ENCODE measurements at places on chromosomes 5 and 9.

DNA sequence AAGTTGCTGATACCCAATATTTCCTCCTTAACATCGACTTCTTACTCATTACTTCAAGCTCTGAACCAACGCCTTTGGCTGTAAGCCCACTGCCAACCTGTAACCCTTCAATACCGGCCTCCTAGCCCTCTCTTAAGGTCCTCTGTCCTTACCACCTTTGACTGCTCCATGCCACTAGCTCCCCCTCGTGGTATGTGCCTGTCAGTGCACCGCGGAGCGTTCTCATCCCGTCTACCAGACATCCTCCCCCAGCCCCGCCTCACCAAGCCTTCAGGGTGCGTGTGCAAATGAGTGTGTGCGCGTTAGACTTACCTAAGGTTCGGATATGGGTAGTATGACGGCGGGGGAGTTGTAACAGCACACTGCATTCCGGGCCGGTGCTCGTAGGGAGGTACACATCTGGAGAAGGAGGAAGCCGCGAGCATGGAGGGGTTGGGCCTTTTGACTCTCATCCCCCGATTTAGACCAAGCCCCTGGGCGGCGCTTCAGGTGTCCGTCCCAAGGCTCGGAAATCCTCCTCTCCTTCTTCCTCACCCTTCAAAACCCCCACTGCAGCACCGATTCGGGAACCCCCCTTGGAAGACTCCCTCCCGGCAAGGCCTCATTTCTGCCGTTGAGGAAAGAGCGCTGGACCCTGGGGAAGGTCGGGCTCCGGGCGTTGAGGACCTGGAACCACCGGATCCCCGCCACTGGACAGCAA, 2.8 kb upstream of the MYORG start:
- peak; percentile 96 for DNase-seq

DNA sequence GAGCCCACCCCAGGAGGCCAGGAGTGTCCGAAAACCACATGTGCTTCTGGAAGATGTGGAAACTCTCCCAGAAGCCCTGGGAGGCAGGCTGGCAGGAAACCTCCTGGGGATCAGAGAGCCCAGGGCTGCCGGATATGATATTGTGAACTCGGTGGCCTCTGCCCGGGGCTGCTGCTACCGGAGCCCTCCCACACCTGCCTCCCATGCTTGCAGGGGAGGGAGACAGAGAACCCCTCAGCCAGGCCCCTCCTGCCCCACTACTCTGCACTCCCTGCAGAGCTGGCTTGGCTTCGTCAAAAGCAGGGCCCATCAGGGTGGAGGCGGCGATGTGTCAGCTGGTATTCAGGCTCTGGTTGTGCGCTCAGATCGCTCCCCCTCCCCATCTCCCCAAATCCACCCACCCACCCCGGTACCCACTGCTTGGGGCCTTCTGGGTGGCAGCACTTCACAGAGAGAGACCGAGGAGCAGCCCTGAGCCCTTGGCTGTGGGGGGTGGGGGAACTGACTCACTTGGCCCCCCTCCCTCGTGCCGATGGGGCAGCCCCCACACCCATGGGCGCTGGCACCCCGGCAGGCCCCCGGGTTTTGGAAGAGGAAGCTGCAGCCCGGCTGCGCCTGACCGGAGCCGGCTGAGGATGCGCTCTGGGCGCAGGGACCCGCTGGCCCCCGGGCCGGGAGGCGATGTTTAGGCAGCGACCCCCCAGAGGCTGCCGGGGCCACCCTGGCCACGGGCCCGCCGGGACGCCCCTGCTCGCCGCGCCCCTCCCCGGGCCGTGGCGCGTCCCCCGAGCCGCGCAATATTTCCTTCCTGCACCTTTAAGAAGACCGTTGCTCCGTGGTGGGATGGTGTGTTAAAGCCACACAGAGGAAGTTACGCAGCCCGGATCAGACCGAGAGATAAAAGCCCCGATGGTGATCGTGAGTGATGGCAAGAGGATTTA, 786 bp upstream of the NTNG2 start:
- peak; percentile 45 for DNase-seq

- DNase-seq: no peak
Measured at GRCh38 chr5:79170661-79171060, 59.1 kb downstream of the BHMT start.

DNA sequence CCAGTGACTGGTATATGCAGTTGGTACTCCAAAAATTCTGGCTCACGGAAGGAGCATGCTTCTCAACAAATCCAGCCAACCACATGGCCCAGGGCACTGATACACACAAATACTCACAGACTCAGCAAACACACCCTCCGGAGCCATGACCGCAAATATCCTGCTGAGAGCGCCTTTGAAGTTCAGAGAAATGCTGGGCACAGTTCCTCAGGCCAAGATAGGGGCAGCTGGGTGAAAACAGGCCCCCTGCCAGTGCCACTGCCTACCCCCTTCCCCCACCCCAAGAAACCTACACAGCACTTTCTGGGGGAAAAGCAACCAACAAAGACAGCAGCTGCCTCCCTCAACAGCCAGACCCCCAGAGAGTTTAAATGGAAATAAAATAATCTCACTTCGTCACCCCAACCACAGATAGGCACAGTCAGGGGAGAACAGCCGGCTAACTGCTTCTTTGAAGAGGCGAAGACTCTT, 120.0 kb downstream of the C5orf15 start:
- no peak for DNase-seq

GRCh38 chr5:159768243-159768642, 148.0 kb upstream of the ADRA1B start:
- DNase-seq: no peak

GRCh38 chr5:148268566-148268965, at the start of gene SPINK13:
SPINK13 (plus strand) TSS chr5:148268794; CDS start chr5:148270073, 1,279 bp downstream.
- DNase-seq: no peak

DNA sequence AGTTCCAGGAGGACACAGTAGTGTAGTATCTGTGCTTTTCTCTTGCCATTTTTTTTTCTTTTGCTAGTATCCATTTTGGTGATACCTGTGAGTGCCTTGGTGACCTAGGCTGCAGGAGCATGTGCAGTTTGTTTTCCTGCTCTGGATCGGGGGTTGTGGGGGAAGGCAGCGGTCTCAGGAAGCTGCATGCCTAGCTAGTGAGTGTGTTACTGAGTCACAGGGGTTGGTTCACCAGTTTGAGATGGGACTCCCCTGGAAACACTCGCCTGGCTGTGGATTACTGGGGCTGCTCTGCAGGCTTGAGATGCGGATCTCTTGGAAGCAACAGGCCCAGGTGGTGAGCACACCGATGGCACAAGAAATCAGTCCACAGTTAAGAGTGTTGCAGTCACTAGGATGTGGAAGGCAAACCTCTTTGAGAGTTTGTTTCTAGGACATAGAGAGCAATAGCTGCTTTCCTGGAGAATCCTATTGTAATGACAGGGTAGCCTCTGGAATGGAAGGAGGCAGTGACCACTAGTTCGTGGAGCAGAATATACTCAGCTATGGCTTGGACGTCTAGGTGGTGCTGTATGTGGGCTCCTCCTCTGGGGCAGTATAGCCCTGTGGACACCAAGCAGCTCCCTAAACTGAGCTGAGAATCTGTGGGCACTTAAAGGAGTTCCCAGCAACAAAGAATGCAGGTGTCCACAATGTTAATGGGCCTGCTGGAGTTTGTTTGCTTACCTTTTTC, 20.0 kb upstream of the SPATA31E1 start:
- DNase-seq: no peak

DNA sequence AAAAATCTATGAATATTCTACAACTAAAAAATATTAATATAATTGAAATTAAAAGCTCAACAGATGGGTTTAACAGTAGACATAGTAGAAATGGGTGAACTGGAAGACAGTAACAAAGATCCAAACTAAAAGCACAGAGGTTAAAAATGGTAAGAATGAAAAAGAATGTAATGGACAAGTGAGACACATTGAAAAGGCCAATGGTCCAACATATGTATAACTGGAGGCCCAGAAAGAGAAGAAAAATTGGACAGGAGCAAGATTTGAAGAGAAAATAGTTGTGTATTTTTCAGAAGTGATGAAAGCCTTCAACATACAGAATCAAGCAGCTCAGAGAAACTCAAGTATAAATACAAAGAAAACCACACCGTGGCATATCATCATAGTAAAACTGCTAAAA, 58.6 kb downstream of the PCDHGC5 start:
- no peak for DNase-seq

GRCh38 chr9:33861917-33862453, 45.0 kb downstream of the UBE2R2 start:
- DNase-seq: no peak

GRCh38 chr5:140630292-140631035, 2.5 kb downstream of the CD14 start:
- no peak for DNase-seq

DNA sequence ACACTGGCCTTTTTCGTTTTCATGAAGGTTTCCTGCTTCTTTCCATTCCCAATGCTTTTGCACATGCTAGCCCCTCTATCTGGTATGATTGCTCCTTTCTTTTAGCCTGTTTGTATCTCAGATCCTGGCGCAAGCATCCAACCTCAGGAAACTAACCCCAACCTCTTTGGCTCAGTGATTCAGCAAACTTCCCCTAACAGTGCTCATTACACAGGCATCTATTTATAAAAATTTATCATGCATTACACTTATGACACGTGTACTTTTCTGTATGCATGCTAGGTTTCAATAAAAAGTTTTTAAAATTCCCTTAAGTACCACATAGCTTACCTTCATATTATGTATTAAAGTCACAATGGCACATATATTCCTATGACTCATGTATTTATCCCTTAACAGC, 218.9 kb downstream of the EPB41L4A start:
- no peak for DNase-seq

DNA sequence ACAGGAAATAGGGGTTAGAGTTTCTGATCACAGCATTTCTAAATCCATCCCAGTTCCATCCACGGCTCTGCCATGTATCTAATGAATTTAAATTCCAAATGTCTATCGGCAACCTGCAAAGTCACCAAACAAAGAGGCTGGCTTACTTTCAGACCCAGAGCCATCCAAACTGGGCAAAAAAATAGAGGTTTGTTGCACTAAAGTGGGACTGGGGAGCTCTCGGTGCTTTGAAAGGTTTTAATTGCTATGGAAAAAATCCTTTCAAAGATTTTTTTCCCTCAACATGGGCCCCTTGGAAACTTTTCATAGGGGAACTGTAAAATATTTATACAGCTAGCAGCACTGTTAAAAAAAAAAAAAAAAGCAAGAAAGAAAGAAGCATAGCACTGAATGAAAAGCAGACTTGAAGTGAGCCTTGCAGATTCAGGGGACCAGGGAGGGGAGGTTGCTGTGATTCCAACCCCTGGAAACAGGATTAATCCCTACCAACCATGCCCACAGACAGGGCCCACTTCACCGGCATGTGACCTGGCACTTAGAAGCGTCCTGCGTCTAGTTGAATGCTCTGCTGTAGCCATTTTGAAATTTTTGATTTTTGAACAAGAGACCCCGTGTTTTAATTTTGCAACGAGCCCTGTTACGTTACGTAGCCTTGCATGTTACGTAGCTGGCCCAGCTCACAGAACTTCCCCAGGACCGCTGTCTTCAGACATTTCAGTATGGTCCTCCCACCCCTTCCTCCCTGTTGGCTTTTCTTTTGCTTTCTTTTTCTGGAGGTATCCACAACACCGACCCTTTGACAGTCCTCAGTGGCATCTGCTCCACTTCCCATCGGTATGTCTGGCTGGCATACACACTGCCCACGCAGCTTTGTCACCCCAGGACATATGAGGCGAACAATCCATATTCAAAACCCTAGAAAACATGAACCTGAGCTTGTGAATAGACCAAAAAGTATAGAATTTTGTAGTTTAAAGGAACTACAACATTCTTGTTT, 105.3 kb upstream of the NFIB start:
- no peak for DNase-seq

GRCh38 chr9:106092083-106092482, 397.7 kb downstream of the TMEM38B start:
- DNase-seq: no peak

GRCh38 chr5:58979090-58979489, 396.2 kb downstream of the RAB3C start:
- no peak for DNase-seq

DNA sequence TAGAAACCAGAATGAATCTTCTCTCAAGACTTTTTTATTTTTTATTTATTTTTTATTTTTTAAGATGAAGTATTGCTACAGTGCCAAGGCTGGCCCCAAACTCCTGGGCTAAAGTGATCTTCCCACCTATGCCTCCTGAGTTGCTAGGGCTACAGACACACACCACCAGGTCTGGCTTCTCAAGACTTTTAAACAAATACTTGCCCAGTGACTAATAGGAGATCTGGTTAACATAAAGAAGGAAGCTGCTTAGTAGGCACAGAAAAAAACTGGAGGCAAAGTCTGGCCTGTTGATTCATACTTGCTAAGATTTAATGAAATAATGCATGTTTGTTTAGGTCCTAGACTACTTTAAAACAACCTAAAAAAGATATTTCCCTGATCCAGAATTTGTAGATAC, 43.8 kb downstream of the SLC38A9 start:
- peak; percentile 30 for DNase-seq

- peak; percentile 73 for DNase-seq
Measured at GRCh38 chr9:35481347-35481975, 8.4 kb upstream of the RUSC2 start.

- DNase-seq: no peak
Measured at GRCh38 chr5:13574574-13574973, 369.9 kb downstream of the DNAH5 start.

DNA sequence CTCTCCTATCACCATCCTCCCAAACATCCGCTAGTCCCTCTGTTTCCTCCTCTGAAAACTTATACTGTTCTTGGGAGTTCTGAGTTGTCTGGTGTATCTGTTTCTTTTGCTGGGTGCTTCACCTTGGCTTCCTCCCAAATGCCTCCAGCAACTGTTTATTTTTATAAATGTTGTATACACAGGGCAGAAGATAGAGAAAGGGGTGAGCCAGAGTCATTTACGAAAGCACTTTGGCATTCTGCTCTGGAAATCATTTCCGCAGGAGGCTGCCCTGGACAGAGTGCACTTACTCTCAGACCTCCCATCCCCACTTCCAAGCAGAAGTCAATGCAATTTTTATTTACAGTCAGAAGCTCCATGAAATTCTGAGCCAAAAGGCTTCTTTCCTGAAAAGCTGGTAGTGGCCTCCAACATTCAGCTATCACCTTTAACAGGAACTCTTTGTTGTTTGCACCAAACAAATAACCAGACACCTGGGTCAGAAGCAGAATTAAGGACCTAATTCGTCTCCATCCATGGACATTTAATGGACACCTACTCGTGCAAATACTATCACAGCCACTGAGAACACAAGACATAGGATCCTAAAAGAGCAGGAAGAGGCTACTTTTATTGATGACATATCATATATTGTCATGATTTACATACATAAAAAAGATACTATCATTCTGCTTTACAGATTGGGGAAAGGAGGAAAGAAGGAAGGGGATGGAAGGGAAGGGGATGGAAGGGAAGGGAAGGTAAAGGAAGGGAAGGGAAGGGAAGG, 229.5 kb upstream of the PAPPA start:
- peak; percentile 57 for DNase-seq

DNA sequence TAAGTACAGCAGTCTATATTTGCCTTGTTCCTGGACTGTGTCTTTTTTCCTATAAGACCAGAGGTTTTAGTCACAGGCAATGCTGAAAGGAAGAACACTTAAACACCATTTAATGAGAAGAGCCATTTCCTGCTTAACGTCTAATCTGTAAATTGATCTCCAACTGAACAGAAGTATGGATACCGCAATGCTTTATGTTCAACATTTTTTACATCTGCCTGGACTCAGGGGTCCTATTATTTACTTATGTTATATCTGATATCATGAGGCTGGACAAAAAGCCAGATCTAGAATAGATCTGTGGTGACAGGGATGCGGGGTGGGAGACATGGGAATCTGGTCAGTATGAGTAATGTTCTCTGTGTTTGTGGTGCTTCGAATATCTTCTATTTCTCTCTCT, 334.6 kb upstream of the MPDZ start:
- DNase-seq: no peak

- DNase-seq: no peak
Measured at GRCh38 chr9:126379661-126380360, 53.2 kb downstream of the MVB12B start.

- no peak for DNase-seq
Measured at GRCh38 chr9:100573655-100574260, 4.1 kb upstream of the CAVIN4 start.

Data from COLO829 (cell line).